ENCODE measurements at places on chromosomes 4 and X. TPM values are rescaled to one million over a fixed set of nuclear protein-coding genes. Genes with fewer than 3 reads are reported as not detected.

DNA sequence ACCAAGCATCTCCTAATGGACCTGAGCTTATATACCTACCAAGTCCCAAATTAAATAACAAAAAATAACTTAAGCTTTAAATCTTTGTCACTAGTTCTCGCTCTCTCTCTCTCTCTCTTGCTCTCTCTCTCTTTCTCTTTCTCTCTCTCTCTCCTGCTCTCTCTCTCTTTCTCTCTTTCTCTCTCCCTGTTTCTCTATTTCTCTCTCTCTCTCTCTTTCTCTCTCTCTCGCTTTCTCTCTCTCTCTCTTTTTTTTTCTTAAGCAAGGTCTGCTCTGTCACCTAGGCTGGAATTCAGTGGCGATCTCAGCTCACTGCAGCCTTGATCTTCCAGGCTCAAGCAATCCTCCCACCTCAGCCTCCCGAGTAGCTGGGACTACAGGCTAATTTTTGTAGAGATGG is 266.6 kb downstream of the BANK1 start:
- DNase-seq, result no peak

DNA sequence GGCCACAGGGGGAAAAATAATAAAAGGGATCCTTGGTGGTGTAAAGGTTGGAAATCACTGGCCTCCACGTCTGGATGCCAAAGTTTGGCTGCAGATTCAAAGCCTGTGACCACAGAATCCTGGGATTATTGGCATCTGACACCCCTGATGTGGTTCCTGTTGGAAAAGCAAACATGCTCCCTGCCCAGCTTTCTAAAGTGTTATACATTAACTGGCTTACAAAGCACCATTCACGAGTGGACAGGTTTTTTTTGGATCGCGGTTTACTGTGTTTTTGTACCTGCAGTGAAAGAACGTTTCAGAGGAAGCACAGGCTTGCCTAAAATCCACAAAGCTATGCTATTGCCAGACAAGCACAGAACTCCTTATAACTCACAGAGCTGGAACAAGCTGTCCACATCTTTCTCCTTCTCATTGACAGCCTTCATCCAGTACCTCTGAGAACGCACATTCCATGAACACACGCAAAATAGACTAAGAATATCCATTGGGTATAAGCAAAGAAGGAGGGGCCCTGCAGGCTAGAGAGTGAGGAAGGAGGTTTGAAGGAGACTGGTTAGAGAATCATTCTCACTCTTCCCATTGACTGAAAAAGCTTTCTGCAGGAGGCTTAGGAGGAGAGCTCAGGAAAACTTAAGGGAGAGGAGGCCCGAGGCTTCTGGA is 14.5 kb upstream of the CAPN6 start:
- DNase-seq, result no peak

DNA sequence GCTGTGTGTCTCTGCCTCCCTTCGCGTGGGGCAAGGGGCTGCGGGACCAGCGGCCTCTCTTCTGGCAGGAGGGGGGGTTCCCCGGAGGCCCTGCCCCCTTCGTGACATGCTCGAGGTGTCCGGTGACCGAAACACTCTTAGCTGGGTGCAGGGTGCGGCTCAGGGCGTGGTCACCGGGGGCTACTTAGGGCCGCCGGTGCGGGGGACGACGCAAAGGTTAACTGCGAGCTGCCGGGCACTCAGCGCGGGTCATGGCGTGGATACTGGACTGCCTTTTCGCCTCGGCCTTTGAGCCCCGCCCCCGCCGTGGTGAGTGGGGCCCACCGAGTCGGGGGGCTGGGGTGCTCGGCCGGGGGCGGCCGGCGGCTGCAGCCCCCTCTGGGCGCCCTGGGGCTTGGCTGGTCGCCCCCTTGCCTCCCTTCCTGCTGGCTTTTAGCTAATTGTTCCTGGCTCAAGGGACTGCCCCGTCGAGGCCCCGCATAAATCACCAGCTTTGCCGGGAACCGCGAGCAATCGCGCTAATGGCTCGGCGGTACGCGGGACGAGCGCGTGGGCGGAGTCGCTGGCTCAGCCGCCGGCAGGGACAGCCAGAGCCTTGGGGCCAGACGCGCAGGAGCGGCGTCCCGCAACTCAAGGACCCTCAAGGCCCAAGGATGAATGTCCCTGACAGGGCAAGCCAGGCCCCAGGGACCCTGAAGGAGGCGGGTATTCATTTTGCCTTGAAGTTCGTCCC is at the start of gene ARHGAP36:
Gene ARHGAP36, plus strand, starts transcription at position 211 of the 733 bp plus-strand sequence. CDS start 23,320 bp downstream, outside the sequence.
- DNase-seq, result no peak

- peak; percentile 48 for DNase-seq
Observed at GRCh38 chr4:40662962-40663604, 33.4 kb upstream of the RBM47 start.

RNF212 gene
- polyA plus RNA-seq, result 11.0 TPM

DNA sequence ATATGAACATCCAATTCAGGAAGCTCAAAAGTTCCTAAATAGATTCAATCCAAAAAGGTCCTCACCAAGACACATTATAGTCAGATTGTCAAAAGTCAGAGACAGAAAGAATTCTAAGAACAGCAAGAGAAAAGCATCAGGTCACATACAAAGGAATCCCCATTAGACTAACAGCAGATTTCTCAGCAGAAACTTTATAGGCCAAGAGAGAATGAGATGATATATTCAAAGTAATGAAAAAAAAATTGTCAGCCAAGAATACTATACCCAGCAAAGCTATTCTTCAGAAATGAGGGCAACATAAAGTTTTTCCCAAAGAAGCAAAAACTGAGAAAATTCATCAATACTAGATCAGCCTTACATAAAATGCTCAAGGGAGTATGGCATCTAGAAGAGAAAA is 106.6 kb upstream of the SH3RF1 start:
- no peak for DNase-seq

F8A2 gene
- not detected for polyA plus RNA-seq

RBM46 gene
- 0.12 TPM for polyA plus RNA-seq

GRCh38 chr4:73589261-73589847 is 30.9 kb downstream of the RASSF6 start:
- no peak for DNase-seq

DNA sequence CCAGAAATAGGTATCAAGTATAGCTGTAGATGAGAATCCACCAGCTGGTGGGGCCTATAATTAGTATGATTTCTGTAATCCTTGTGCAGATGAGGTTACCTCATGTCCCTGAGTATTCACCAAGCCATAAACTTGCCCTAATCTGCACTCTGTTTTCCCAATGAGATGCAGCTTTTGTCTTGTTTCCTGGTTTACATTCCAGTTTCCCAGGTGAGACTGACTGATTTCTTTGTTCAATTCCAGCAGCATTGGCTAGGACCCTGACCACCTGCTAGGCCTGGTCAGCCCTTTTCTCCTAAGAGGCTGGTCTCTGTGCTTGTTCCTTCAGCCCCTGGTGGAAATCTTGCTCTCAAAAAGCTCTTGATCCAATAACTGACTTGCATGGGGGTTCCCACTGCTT is 44.6 kb downstream of the GABRB1 start:
- DNase-seq, result no peak

GRCh38 chr4:165682611-165683010 is 190.4 kb upstream of the TLL1 start:
- no peak for DNase-seq

DNA sequence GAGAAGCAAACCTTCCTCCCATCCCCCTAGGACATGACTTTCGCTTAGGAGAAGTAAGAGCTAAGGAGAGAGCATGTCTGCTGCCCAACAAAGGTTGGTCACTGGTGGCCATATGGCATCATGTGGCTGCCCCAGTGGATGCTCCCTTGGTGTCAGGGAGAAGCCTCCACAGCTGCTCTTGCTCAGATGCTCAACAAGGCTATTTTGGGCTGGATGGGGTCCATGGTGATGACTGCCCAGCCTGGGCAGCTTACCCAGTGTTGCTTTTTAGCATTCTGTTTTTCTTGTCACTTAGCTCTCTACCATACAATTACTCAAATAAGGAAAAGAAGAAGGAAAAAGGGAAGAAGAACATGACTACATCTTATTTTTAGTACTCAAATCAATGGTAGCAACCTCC is 48.9 kb upstream of the PPARGC1A start:
- no peak for DNase-seq

UGT8 gene
- polyA plus RNA-seq, result 10.3 TPM

GRCh38 chr4:20532116-20532790 is 168.0 kb upstream of the PACRGL start:
- DNase-seq, result peak; percentile 67

GRCh38 chr4:20432088-20432487 is 180.4 kb downstream of the SLIT2 start:
- no peak for DNase-seq

DNA sequence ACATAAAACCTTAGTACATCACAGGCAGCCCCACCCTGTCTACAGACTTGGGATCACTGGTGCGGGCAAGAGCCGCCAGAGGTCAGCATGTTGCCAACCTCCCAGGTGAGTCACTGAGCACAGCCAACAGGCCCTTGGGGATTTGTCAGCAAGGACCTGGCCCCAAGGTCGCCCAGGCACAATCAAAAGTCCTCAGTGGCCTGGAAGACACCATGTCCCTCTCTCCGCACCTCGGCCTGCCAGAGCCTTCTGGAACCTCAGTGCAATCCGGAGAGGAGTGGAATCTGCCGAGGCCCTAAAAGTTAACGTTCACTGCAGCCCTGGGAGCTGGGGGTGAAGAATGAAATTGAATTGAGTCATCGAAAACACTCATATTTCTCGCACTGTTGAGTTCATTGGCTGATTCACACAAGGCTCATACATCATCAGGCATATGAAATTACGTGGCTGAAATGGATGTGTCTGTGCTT is 74.3 kb downstream of the WFS1 start:
- DNase-seq, result no peak

DNA sequence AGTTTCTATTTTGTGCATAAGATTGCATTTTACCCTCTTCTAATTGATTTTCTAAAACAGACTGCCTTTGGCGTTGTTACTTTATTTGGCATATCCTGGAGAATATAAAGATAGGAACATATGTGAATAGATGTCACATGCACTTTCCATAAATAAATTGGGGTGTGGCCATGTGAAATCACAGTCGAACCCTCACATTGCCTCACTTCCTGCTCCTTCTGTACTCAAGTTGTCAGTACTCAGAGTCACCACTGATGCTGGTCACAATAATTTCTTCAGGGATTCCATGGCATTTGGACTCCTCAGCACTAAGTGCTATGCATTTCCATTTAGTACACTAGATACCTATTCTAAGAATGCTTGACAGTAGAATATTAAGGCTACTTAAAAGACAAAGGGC is 1.4 kb upstream of the EMCN start:
- DNase-seq, result no peak

All from right lung (tissue), 10 donors.